ENCODE measurements at places on chromosomes 3 and 15. TPM values are rescaled to one million over a fixed set of nuclear protein-coding genes. Genes with fewer than 3 reads are reported as not detected.

IQCF5 gene
- not detected for total RNA-seq

ACKR2 gene
- not detected for total RNA-seq

CEP63 gene
- total RNA-seq = 31.8 TPM

ATP13A5 gene
- not detected for total RNA-seq

NLGN1 gene
- 0.39 TPM for total RNA-seq

THBS1 gene
- 0.80 TPM for total RNA-seq

CGNL1 gene
- 1.1 TPM for total RNA-seq

RHOV gene
- 1.6 TPM for total RNA-seq

CAND2 gene
- 8.2 TPM for total RNA-seq

OCA2 gene
- total RNA-seq = not detected

THRB gene
- 0.22 TPM for total RNA-seq

SPINK8 gene
- total RNA-seq = not detected

- no peak for DNase-seq
- H3K27ac ChIP-seq = no peak overlapping the region
- H3K4me1 ChIP-seq = no peaks in the 10 kb centered on the region
- no peaks in the 10 kb centered on the region for H3K27me3 ChIP-seq
- H3K36me3 ChIP-seq = no peaks in the 10 kb centered on the region
Measured at GRCh38 chr3:67048715-67049074, 50.6 kb downstream of the KBTBD8 start.

GRCh38 chr15:31367021-31367729 is 40.5 kb downstream of the KLF13 start:
- no peaks in the 10 kb centered on the region for H3K36me3 ChIP-seq
- peaks cover 24% of the 10 kb centered on the region for H3K4me1 ChIP-seq
- no peak overlapping the region for H3K4me3 ChIP-seq
- H3K27me3 ChIP-seq = no peaks in the 10 kb centered on the region
- H3K27ac ChIP-seq = no peak overlapping the region

- H3K4me3 ChIP-seq = no peak overlapping the region
- H3K36me3 ChIP-seq = no peaks in the 10 kb centered on the region
- DNase-seq = peak; percentile 26
- no peaks in the 10 kb centered on the region for H3K27me3 ChIP-seq
Measured at GRCh38 chr3:59052803-59053411, 3.1 kb upstream of the CFAP20DC start.

DNA sequence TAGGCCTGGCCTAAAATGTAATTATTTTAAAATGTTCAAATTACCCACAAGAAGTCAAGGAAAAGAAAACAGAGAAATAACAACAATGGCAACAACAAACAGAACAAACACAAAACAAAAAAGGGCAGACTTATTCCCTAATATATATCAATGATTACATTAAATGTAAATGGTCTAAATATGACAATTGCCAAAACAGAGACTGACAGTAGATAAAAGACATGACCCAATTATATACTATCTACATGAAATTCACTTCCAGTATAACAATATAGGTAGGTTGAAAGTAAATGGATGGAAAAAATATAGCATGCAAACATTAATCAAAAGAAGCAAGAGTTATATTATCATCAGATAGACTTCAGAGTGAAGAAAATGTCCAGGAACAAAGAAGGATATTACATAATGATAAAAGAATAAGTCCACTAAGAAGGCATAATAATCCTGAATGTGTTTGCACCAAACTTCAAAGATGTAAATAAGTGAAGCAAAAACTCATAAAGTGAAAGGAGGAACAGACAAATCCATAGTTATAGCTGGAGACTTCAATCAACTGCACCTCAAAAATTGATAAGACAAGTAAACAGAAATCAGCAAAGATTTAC is 6.5 kb downstream of the SEC22C start:
- H3K27ac ChIP-seq = no peak overlapping the region
- DNase-seq = no peak
- no peaks in the 10 kb centered on the region for H3K27me3 ChIP-seq
- H3K4me1 ChIP-seq = no peaks in the 10 kb centered on the region

DNA sequence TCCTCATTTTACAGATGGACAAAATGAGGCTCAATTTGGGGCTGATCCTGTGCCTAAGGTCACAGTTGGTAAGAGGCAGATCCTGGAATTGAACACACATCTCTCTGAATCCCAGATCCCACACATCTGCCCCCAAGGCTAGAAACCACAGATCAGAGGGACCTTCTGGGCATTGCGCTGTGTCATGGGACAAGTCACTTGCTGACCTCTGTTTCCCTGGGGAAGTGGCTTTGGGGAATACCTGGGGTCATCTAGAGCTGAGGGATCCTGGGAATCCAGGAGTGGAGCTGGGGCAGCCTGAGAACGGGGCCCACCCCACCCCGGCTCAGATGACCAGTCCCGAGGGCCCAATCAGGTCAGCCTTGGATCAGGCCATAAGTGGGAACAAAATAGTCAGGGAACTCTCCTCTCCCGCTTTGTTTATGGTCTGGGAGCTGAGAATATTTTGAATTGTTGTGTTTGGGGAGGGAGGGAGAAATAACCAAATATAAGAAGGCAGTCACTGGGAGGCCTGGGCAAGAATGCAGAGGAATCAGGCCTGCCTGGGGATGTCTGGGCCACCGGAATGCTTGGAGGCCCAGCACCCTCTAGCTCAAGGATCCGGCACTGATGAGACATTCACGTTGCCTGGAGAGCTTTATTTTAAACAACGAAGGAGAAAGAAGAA is 8.8 kb upstream of the SLC6A6 start:
- DNase-seq = no peak
- H3K27me3 ChIP-seq = no peaks in the 10 kb centered on the region
- peaks cover 10% of the 10 kb centered on the region for H3K4me1 ChIP-seq
- H3K27ac ChIP-seq = no peak overlapping the region
- H3K36me3 ChIP-seq = no peaks in the 10 kb centered on the region
- no peak overlapping the region for H3K4me3 ChIP-seq

DNA sequence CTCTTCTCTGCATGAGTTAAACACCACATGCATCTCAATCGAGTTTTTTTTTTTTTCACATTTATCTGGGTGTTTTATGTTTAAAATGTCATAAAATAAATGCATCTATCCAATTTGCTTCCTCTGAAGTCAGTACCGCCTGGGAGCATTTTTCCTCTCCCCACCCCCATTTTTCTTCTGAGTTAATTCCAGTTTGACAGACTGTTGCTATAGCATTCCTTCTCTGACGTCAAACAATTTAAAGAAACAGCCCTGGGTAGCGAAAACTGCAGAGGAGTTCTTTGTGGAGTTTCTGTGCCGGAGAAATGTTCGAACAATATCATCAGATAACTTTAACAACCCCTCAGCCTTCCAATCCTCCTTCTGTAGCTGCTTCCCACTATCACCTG is 900 bp upstream of the GNB4 start:
- peak overlapping the region; percentile 65 for H3K4me3 ChIP-seq
- peaks cover 34% of the 10 kb centered on the region for H3K4me1 ChIP-seq
- peak overlapping the region; percentile 94 for H3K27ac ChIP-seq
- no peaks in the 10 kb centered on the region for H3K36me3 ChIP-seq

- DNase-seq = peak; percentile 12
- no peaks in the 10 kb centered on the region for H3K36me3 ChIP-seq
- H3K27ac ChIP-seq = no peak overlapping the region
- H3K4me1 ChIP-seq = no peaks in the 10 kb centered on the region
- no peak overlapping the region for H3K4me3 ChIP-seq
Measured at GRCh38 chr3:24641628-24642027, 147.0 kb upstream of the THRB start.

- no peak overlapping the region for H3K4me3 ChIP-seq
- H3K27ac ChIP-seq = no peak overlapping the region
- no peaks in the 10 kb centered on the region for H3K27me3 ChIP-seq
- no peaks in the 10 kb centered on the region for H3K36me3 ChIP-seq
Measured at GRCh38 chr15:52717481-52717880, 38.3 kb upstream of the ATOSA start.

GRCh38 chr3:171672124-171672523 is 138.2 kb downstream of the PLD1 start:
- no peak overlapping the region for H3K4me3 ChIP-seq
- no peaks in the 10 kb centered on the region for H3K4me1 ChIP-seq
- DNase-seq = no peak
- no peaks in the 10 kb centered on the region for H3K36me3 ChIP-seq

DNA sequence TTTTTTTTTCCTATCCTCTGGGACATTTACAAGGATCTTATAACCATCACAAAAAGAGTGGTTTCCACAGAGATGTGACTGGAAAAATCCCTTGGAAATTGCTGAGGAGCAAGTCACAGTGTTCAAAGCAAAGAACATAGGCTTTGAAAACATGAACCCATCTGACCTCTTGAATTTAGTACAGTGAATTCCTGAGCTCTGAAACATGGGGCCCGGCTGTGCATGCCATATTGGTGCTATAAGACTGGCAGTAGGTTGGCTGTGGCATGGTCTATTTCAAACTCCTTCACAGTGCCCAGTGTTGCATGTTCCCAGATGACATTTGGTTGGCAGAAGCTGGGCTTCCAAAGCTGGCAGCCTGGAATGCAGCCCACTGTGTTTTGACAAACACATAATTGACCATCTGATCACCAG is 202.2 kb downstream of the TIGIT start:
- H3K36me3 ChIP-seq = no peaks in the 10 kb centered on the region
- H3K27ac ChIP-seq = no peak overlapping the region
- DNase-seq = no peak
- no peak overlapping the region for H3K4me3 ChIP-seq
- no peaks in the 10 kb centered on the region for H3K27me3 ChIP-seq
- H3K4me1 ChIP-seq = no peaks in the 10 kb centered on the region

GRCh38 chr15:42042602-42043400 is 22.0 kb upstream of the PLA2G4E start:
- H3K36me3 ChIP-seq = no peaks in the 10 kb centered on the region
- H3K4me3 ChIP-seq = no peak overlapping the region
- H3K27ac ChIP-seq = no peak overlapping the region
- H3K4me1 ChIP-seq = no peaks in the 10 kb centered on the region
- H3K27me3 ChIP-seq = no peaks in the 10 kb centered on the region
- DNase-seq = no peak

GRCh38 chr15:77569729-77570125 is 63.0 kb downstream of the LINGO1 start:
- H3K27ac ChIP-seq = no peak overlapping the region
- no peaks in the 10 kb centered on the region for H3K36me3 ChIP-seq
- H3K4me1 ChIP-seq = peaks cover 9% of the 10 kb centered on the region
- no peaks in the 10 kb centered on the region for H3K27me3 ChIP-seq
- no peak overlapping the region for H3K4me3 ChIP-seq

DNA sequence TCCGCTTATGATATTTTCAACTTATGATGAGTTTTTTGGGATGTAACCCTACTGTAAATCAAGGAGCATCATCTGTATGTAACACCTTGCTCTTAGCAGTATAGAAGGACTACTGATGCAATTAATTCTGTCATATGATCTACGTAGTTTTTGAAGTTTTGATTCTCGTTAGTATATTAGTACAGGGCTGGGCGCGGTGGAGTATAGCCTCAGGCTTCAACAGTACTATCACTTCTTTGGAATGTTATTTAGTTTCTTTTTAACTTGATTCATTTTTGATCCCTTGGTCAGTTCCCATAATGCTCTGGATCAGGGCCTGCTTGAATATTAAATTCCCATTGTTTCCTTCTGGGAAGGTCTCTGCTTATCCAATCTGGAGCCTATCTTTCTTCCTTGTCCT is 23.9 kb upstream of the AP4E1 start:
- H3K4me1 ChIP-seq = peaks cover 14% of the 10 kb centered on the region
- no peaks in the 10 kb centered on the region for H3K27me3 ChIP-seq
- no peak for DNase-seq
- H3K4me3 ChIP-seq = no peak overlapping the region
- no peaks in the 10 kb centered on the region for H3K36me3 ChIP-seq

GRCh38 chr3:12280357-12280806 is 8.5 kb upstream of the PPARG start:
- H3K36me3 ChIP-seq = no peaks in the 10 kb centered on the region
- no peak overlapping the region for H3K27ac ChIP-seq
- no peak for DNase-seq

- DNase-seq = peak; percentile 93
- H3K4me1 ChIP-seq = peaks cover 36% of the 10 kb centered on the region
- peak overlapping the region; percentile 10 for H3K27ac ChIP-seq
- no peaks in the 10 kb centered on the region for H3K36me3 ChIP-seq
- no peaks in the 10 kb centered on the region for H3K27me3 ChIP-seq
Measured at GRCh38 chr15:56815247-56815646, 81.9 kb upstream of the ZNF280D start.

DNA sequence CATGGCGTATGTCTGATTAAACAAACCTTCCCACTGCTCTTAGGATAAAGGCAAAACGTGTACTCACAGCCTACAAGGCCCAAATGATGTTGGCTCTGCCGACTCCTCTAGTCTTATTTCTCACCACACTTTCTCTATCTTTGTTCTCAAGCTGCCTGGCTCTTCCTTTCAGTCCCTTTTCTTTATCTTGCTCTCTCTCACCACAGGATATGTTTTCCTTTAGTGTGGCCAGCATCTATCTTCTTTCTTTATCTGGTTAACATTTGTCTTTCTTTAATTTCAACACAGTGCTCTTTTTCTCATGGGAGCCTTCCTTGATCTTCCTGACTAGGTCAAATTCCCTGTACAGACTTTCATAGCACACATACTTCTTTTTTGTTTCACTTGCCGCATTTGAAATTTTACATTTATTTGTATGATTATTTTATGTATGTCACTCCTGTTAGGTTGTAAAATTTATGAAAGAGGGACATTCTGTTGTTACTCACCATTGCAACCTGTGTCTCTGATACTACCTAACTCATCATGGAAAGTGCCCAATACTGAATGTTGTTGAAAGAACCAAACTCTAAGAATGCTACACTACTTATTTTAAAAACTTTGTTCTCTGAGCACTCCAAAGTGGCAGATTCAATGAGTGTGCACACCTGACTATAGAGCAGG is 328.9 kb upstream of the CBLB start:
- no peaks in the 10 kb centered on the region for H3K36me3 ChIP-seq
- H3K27ac ChIP-seq = no peak overlapping the region
- H3K27me3 ChIP-seq = no peaks in the 10 kb centered on the region
- H3K4me1 ChIP-seq = no peaks in the 10 kb centered on the region

- no peak for DNase-seq
- H3K4me3 ChIP-seq = no peak overlapping the region
- H3K27ac ChIP-seq = no peak overlapping the region
- no peaks in the 10 kb centered on the region for H3K27me3 ChIP-seq
Measured at GRCh38 chr3:119324899-119325298, 30.7 kb downstream of the ARHGAP31 start.

GRCh38 chr3:100915706-100916495 is 77.3 kb downstream of the ABI3BP start:
- DNase-seq = no peak
- no peaks in the 10 kb centered on the region for H3K4me1 ChIP-seq
- H3K4me3 ChIP-seq = no peak overlapping the region
- H3K36me3 ChIP-seq = no peaks in the 10 kb centered on the region
- no peak overlapping the region for H3K27ac ChIP-seq
